ENCODE measurements at places on chromosomes 5 and 9. TPM values are rescaled to one million over a fixed set of nuclear protein-coding genes. Genes with fewer than 3 reads are reported as not detected.

SPINK13 gene
- not detected for total RNA-seq

PDE6A gene
- total RNA-seq = not detected

SHISAL2B gene
- not detected for total RNA-seq

CTNND2 gene
- total RNA-seq = 2.6 TPM

TRAF1 gene
- total RNA-seq = 6.1 TPM

CDH6 gene
- 1.7 TPM for total RNA-seq

CDH18 gene
- not detected for total RNA-seq

FAM151B gene
- 3.4 TPM for total RNA-seq

MARVELD2 gene
- total RNA-seq = 1.3 TPM

SLC45A2 gene
- not detected for total RNA-seq

CCDC180 gene
- 6.6 TPM for total RNA-seq

ANKRD31 gene
- total RNA-seq = 0.14 TPM

SLC4A9 gene
- not detected for total RNA-seq

SLC25A2 gene
- not detected for total RNA-seq

FOXD4 gene
- total RNA-seq = 0.19 TPM

CLPTM1L gene
- 43.9 TPM for total RNA-seq

CATSPER3 gene
- 0.25 TPM for total RNA-seq

NME5 gene
- total RNA-seq = 6.6 TPM

MEIKIN gene
- total RNA-seq = not detected

SPATA31C1 gene
- not detected for total RNA-seq

IRX2 gene
- 1.4 TPM for total RNA-seq

FGD3 gene
- 3.2 TPM for total RNA-seq

CREBRF gene
- total RNA-seq = 14.7 TPM

CNTNAP3B gene
- total RNA-seq = 16.8 TPM

REEP5 gene
- 113 TPM for total RNA-seq

FGF10 gene
- total RNA-seq = 0.31 TPM

CBY3 gene
- not detected for total RNA-seq
